ENCODE measurements at places on chromosomes 13 and 19. TPM values are rescaled to one million over a fixed set of nuclear protein-coding genes. Genes with fewer than 3 reads are reported as not detected.

Gene CDC42EP5
- 9.1 TPM for total RNA-seq

Gene NCAN
- total RNA-seq: under 0.01 TPM

Gene KLK15
- total RNA-seq: not detected

Gene KANK3
- 0.16 TPM for total RNA-seq

Gene ASF1B
- total RNA-seq: 0.95 TPM

Gene ZNF567
- total RNA-seq: 3.9 TPM

Gene PNMA8A
- total RNA-seq: 5.5 TPM

Gene FPR3
- total RNA-seq: not detected

Gene CARD8
- 12.5 TPM for total RNA-seq

Gene NLRP9
- total RNA-seq: not detected

Gene OR4F17
- not detected for total RNA-seq
